Tibial nerve (tissue), 4 donors: ENCODE measurements at places on chromosomes 1 and 21. TPM values are rescaled to one million over a fixed set of nuclear protein-coding genes. Genes with fewer than 3 reads are reported as not detected.

The UFC1 gene
- total RNA-seq, result 51.5 TPM

GRCh38 chr1:187985145-187985896 lies 1156.6 kb downstream of the PLA2G4A start:
- no peak for DNase-seq

DNA sequence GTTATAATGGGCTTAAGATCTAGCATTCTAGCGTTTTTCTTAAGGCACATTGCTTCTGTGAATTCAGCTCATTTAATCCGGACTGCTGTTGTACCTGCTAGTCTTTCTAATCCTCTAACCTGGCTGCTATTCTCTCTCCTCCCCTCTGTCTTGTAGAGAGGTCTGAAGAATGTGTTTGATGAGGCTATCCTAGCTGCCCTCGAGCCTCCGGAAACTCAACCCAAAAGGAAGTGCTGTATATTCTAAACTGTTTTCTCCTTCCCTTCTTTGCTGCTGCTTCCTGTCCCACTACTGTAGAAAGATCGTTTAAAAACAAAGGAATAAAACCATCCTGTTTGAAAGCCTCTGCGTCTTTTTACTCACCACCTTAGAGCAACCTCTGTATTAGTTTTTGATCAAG lies 37.3 kb downstream of the CDC42 start:
- no peak for DNase-seq

GRCh38 chr1:104248385-104248784 lies 498.7 kb downstream of the AMY1C start:
- no peak for DNase-seq

The HSPA6 gene
- total RNA-seq, result 6.7 TPM

The OR6K2 gene
- total RNA-seq, result not detected

DNA sequence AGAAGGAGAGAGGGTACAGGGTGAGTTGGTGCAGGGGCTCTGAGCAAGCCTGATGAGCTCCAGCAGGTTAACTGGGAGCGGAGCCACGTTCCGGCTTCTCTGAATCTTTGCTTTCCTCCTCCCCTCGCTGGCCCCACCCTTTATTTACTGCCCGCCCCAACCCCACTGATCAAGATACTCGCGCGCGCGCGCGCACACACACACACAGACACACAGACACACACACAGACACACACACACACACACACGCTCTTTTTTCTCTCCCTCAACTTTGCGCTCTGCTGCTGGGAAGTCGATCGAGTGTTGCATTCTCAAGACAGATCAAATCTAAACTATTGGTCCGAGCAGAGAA lies at the start of gene GRIK1:
TSS of gene GRIK1 (minus strand) at position 73 of the 352 bp plus-strand sequence.
- no peak for DNase-seq

GRCh38 chr1:153536671-153537375 lies 1.0 kb upstream of the S100A6 start:
- DNase-seq, result no peak

DNA sequence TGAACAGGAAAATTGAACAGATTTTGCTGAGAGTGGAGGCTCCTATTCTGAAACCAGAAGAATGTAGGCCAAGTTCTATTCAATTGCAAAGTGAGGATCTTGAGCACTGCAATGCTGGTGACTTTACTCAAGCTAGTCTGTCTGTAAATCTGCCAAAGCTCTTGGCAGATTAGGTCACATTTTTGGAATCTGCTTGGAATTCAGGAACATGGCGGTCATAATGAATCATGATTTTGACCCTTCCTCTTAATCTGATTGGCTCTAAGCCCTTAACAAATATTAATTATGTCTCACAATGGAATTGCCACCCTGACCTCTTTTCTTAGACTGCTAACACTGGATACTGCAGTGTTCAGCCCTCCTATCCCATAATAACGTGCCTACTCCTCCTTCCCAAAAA lies 7.2 kb upstream of the GNG12 start:
- DNase-seq, result no peak

The HTR1D gene
- total RNA-seq, result 2.4 TPM

GRCh38 chr1:28855469-28855951 lies 43.5 kb downstream of the OPRD1 start:
- DNase-seq, result no peak

DNA sequence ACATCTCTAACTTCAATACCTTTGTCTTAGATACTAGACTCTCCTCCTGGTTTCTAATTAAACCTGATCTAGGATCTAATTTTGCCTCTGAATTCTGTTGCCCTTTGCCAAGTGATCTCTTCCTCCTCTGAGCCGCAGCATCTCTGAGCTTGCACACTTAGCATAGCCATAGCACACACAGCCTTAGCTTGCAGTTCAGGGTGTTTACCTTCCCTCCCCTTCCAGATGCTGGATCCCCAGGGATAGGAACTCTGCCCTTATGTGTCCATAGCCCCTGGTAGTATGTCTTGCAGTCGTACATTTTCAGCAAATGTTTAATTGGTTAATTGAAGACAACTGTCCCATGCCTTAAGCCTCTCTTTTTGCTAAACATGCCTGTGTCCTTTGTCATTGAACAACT lies 30.3 kb downstream of the SELL start:
- no peak for DNase-seq

The GNAT2 gene
- total RNA-seq, result not detected

GRCh38 chr1:152884966-152885624 lies 7.0 kb downstream of the SMCP start:
- no peak for DNase-seq

DNA sequence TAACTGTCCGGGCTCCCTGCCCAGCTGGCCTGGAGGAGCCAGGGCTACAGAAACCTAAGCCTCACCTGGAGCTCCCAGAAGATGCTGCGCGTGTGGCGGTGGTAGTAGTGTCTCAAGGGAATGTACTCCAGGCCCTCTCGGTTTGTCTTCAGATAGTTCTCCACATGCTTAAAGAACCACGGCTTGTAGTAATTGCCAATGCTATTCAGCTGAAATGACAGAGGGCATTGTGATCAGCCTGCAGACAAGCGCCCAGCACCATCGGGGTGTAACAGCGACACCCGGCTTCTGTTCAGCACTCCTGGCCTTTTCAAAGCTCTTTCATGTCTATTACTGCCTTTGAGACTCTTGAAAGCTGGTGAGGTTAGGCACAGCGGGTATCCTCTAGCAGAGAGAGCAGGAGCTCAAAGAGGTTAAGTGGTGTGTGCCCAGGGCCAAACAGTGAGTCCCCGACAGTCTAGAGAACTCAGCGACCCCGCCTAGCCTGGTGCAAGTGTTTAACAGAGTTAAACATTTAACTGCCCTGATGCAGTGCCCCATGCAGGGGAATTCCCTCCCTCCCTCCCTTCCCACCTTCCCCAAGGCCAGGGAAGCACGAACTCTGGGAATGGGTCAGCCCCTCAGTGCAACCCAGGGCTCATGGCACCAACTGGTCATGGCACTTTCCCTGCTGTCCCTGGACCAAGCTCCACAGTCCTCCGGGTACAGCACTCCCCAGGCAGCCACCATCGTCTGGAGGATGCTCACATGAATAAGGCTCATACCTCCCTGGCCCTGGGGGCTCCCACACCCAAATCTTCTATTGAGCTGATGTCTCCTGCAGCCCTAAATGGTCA lies 21.5 kb downstream of the DHCR24 start:
- DNase-seq, result no peak

DNA sequence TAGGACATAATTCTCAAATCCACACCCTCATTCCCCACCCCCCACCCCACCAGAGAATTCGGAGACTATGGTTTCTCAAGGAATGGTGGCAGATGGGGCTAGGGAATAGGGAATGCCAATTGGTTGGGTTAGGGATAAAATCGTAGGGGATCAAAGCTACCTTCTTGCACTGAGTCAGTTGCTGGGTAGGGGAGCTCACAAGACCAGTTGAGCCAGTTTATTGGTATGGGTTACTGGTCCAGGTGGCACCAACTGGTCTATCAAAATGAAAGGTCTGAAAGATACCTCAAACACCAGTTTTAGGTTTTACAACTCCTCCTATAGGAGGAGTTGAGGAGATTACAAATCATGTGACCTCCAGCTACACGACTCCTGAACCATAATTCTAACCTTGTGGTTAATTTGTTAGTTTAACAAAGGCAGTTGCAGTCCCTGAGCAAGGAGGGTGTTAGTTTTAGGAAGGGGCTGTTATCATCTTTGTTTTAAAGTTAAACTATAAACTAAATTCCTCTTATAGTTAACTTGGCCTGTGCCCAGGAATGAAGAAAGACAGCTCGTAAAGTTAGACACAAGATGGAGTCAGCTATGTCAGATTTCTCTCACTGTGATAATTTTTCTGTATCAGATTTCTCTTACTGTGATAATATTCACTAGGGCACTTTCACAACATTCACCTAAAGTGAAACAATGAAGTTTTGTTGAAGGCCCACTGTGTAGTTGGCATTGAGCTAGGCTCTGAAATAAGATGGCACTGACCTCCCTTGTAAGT lies 2.5 kb downstream of the SHISAL2A start:
- DNase-seq, result no peak

GRCh38 chr1:156480016-156480370 lies 20.6 kb downstream of the MEF2D start:
- DNase-seq, result no peak

The CLCA4 gene
- not detected for total RNA-seq

The S100A3 gene
- not detected for total RNA-seq

GRCh38 chr21:23452384-23453083 lies 2154.7 kb downstream of the MRPL39 start:
- no peak for DNase-seq

DNA sequence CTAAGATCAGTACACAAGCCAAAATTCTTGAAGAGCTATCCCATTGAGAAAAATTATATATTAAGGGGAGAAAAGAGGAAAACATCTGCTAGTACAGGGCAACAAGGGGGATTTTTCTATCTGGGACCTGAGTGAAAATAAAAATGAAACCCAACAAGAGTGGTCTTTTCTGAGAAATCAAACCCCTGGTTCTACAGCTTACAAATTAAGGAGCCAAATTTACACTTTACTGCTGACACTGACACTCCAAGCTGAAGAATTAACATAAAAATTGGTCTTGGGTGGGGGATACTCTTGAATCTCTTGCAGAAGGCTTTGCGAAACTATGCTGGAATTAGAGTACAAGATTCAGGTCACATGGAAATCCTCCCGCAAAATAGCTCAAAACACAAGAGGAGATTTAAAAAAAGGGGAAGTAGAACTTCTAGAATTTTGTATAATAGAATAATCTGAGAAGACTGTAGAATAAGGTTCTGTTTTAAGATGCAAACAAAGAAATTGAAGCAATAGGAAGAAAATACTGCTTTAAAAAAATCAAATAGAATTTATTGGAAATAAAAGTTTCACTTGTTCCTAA lies 32.1 kb upstream of the HSPA13 start:
- no peak for DNase-seq

DNA sequence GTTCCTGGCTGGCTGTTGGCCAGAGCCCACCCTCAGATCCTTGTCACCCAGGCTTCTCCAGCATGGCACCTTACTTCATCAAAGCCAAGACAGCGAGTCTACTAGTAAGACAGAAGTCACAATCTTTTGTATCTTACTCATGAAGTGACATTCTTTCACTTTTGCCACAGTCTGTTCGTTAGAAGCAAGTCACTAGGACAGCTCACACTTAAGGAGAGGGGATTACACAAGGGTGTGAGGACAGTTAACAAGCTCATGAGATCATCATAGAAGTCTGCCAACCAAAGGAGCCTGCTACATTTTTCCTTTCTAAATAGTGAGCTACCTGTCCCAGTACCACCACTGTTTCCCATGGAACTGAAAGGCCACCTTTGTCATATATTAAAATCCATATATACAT lies 61.5 kb downstream of the PACC1 start:
- no peak for DNase-seq

DNA sequence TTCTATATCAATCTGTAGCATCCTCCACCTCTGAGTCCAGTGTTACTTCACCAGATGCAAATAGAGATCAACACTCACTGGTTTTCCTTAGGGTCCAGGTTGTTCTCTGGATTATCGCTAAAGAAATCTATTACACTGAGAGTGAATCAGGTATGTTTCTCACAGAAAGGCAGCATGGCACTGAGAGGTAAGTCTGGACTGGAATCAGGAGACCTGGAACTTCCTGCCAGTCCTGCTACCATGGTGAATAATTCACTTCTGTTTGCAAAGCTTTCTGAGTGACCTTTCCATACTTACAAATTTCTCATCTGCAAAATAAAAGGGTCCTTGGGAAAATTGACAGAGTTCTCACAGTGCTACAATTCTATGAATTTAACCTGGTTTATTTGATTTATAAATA lies 1583.3 kb downstream of the MRPL39 start:
- no peak for DNase-seq

The CELA2B gene
- total RNA-seq, result not detected

The PARK7 gene
- total RNA-seq, result 193 TPM
